A673 (cell line): ENCODE measurements at places on chromosomes 4 and X. TPM values are rescaled to one million over a fixed set of nuclear protein-coding genes. Genes with fewer than 3 reads are reported as not detected.

DNA sequence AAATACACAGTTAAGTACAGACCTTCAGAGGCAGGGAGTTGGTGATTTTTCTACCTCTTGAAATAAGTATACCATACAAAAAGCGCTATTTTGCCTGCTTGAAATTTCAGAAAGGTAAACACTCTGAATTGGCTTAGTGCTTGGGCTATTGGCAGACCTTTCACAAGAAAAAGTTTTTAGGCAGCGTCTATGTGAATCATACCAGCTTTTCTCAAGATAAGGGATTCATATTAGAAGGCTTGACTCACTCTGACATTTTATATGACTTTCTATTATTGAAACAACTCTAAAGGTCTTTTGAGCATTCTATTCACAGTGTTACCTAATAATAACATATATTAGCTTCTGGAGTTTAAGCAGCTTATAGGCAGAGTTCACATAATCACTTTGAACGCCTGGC, 286.4 kb upstream of the FAT1 start:
- DNase-seq = no peak
- no peaks in the 10 kb centered on the region for H3K36me3 ChIP-seq
- H3K27me3 ChIP-seq = peaks cover 77% of the 10 kb centered on the region
- no peak overlapping the region for H3K4me3 ChIP-seq

DNA sequence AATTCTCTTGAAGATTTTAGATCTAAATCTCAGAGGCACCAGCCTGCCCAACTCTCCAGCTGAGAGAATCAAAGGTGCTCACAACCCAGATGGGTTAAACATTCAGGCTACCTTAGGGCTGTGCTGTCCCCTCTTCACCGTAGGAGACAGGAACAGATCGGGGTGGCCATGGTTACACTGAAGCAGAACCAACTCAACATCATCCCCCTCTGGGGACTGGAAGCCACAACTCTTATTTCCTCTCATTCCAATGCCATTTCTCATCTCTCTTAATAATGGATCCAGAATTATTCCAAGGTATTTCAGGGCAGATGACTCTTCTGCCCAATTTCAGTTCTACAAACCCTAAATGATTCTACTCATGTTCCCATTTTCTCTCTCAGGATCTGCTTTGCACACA, 109.7 kb downstream of the NKX6-1 start:
- no peaks in the 10 kb centered on the region for H3K36me3 ChIP-seq
- H3K4me1 ChIP-seq = no peaks in the 10 kb centered on the region
- no peak overlapping the region for H3K27ac ChIP-seq
- H3K27me3 ChIP-seq = peaks cover 53% of the 10 kb centered on the region
- DNase-seq = no peak
- H3K4me3 ChIP-seq = no peak overlapping the region

GRCh38 chr4:153759407-153760316, at the start of gene RNF175:
Gene RNF175, minus strand, starts transcription at chr4:153760024. Its CDS starts 162 bp downstream, at chr4:153759862.
- DNase-seq = peak; percentile 32
- no peaks in the 10 kb centered on the region for H3K36me3 ChIP-seq
- peaks cover 4% of the 10 kb centered on the region for H3K4me1 ChIP-seq

GRCh38 chrX:57453901-57454300, 137.9 kb upstream of the ZXDB start:
- no peaks in the 10 kb centered on the region for H3K27me3 ChIP-seq
- no peaks in the 10 kb centered on the region for H3K36me3 ChIP-seq
- peak; percentile 39 for DNase-seq
- no peak overlapping the region for H3K27ac ChIP-seq

DNA sequence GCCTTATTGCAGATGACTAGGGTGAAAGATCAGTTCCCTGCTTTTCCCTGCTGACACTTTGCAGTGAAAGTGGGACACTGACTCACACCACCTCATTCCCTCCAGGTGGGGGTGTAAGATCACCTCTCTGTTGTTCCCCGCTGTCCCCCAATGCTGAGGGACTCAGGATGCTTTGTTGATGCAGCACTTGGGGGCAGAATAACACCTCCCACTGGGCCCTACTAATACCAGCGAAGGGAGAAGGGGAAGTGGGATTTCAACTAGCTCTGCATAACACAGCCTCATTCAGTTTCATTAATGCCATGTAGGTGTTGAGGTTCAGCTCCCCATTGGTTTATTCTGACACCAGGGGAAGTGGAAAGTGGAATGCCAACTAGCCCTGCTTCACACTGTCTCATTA, 43.6 kb upstream of the IL1RAPL2 start:
- DNase-seq = no peak
- no peaks in the 10 kb centered on the region for H3K27me3 ChIP-seq
- no peaks in the 10 kb centered on the region for H3K4me1 ChIP-seq
- H3K27ac ChIP-seq = no peak overlapping the region
- no peak overlapping the region for H3K4me3 ChIP-seq

GRCh38 chr4:83767067-83767466, 231.2 kb downstream of the GPAT3 start:
- H3K27ac ChIP-seq = no peak overlapping the region
- DNase-seq = no peak
- H3K27me3 ChIP-seq = no peaks in the 10 kb centered on the region
- no peaks in the 10 kb centered on the region for H3K36me3 ChIP-seq

GRCh38 chrX:55523356-55523755, 33.7 kb upstream of the USP51 start:
- DNase-seq = no peak
- no peak overlapping the region for H3K27ac ChIP-seq
- H3K36me3 ChIP-seq = no peaks in the 10 kb centered on the region
- H3K27me3 ChIP-seq = peaks cover 4% of the 10 kb centered on the region
- H3K4me1 ChIP-seq = no peaks in the 10 kb centered on the region

DNA sequence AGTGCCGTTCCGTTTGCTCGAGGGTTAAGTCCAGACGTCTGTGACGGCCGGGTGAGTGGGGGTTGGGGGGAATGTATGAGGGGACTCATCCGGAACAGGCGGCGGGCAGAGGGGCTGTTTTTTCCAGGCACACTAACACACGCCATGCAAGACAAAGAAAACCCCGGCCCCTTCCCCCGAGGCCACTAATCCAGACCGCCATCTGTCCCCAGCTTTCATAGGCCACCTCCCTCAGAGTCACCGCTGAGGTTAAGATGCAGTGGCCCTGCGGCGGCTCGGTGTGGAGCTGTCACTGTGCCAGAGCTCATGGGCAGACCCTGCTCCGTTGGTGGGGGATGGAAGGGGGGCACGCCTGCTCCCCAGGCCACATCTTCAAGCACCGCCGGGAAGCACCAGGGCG, 34.1 kb downstream of the SORCS2 start:
- no peak for DNase-seq
- H3K4me1 ChIP-seq = no peaks in the 10 kb centered on the region
- H3K36me3 ChIP-seq = no peaks in the 10 kb centered on the region
- H3K27ac ChIP-seq = no peak overlapping the region
- no peak overlapping the region for H3K4me3 ChIP-seq

DNA sequence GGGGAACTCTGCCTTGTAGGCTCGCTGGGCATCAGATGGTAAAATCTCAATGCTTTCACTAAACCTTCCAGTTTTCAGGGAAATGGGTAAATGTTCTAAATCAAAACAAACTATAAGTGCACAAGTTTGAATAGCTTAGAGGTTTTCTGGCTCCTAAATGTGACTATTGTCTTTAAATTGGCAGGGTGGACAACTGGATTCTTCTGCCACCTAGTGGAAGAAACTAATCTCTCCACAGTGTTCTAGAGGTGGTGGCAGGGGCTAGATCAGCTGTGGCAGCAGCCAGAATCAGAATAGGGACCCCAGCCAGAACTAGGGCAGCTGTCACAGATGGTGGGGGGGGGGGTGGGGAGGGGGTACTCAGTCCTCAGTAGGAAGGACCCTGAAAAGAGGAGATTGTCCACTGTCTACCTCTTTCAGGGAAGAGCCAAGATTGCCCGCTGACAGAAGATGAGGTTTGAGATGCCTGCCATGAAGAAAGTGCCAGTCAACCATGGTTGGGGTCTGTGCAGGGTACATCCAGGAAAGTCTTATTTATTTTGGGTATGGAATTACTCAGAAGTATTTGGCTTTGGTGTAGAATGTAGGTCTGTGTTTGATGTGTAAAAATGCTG, 201.4 kb downstream of the CCNG2 start:
- no peak overlapping the region for H3K4me3 ChIP-seq
- no peaks in the 10 kb centered on the region for H3K27me3 ChIP-seq
- DNase-seq = peak; percentile 20

- H3K4me3 ChIP-seq = no peak overlapping the region
- DNase-seq = no peak
- no peaks in the 10 kb centered on the region for H3K36me3 ChIP-seq
- H3K27ac ChIP-seq = no peak overlapping the region
These were observed 7.8 kb upstream of the MXD4 start for GRCh38 chr4:2269618-2270163.

GRCh38 chrX:136636121-136636520, 11.8 kb upstream of the CD40LG start:
- H3K27me3 ChIP-seq = no peaks in the 10 kb centered on the region
- DNase-seq = peak; percentile 30
- peaks cover 15% of the 10 kb centered on the region for H3K4me1 ChIP-seq
- no peak overlapping the region for H3K4me3 ChIP-seq
- no peak overlapping the region for H3K27ac ChIP-seq
- H3K36me3 ChIP-seq = no peaks in the 10 kb centered on the region

GRCh38 chr4:100796332-100796731, 278.5 kb upstream of the EMCN start:
- H3K27me3 ChIP-seq = no peaks in the 10 kb centered on the region
- no peak overlapping the region for H3K27ac ChIP-seq
- no peak overlapping the region for H3K4me3 ChIP-seq
- no peaks in the 10 kb centered on the region for H3K36me3 ChIP-seq
- DNase-seq = no peak
- no peaks in the 10 kb centered on the region for H3K4me1 ChIP-seq

DNA sequence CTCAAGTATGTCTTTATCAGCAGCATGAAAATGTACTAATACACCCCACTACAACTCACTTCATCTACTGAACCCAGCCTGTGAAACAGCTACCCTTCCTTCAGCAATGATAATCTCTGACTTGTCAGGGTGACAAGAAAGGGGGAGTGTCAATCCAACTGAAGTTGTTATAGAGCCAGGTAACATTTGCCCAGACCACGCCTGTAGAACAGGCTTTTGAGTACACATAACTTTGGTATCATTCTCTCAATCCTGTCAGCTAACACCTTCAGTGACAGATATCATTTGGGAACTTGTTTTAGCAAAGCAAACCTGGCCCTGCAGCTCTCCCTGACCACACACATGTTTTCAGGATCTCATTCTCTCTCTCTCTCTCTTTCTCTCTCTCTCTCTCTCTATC, 592.2 kb downstream of the SMARCA1 start:
- no peaks in the 10 kb centered on the region for H3K36me3 ChIP-seq
- no peak overlapping the region for H3K4me3 ChIP-seq
- no peaks in the 10 kb centered on the region for H3K4me1 ChIP-seq
- DNase-seq = no peak

DNA sequence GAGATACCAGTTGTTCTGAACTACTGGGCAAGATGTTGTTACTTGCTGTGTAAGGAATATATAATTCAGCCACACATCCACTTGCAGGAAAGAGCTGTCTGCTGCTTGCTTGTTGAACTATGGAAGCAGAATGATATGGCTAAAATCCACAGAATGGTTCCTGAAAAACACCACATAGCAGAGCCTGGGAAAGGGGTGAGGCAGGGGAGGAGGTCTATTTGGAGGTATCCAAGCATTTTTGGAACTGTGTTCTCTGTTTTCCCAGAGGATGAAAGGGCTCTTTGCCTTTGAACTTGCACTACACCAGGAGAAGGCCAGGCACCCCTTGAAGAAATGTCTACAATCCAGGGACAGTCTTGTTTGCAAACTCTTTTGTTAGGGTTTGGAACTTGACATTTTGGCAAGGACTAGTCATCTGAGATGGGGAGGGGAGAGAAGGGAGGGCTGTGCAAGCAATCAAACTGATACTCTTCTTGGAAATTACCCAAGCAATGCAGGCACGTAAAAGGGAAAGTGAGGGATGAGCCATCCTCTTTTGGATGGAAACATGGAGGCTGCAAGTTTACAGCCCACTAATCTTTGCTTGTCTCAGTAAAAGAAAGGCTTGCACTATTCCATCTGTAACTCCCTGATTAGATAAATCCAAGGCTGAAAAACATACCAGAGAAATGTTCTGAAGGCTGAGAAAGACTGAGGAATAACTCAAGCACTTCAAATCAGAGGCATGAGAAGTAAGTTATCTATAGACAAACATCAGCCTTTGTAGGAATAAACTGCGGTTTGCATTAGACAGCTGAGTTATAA, 141.0 kb downstream of the TSPAN5 start:
- no peaks in the 10 kb centered on the region for H3K36me3 ChIP-seq
- H3K4me1 ChIP-seq = peaks cover 14% of the 10 kb centered on the region
- H3K27ac ChIP-seq = no peak overlapping the region
- no peak for DNase-seq
- H3K4me3 ChIP-seq = no peak overlapping the region
- H3K27me3 ChIP-seq = no peaks in the 10 kb centered on the region

DNA sequence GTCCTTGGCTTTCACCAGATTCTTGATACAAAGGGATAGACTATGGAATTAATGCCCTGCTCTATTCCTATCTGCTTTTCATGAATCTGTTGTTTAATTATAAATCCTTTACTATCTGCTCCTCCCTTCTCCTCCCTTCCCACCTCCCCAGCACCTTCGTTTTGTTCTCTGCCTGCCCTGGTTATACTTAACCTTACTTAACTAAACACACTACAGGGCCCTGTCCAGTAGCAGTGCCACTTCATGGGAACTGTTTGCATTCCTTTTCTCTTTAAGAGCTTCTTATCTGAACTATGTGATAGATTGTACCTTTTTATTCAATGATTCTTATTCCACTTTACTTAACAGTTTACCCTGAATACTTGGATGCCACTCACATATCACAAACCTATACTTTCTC, 830 bp downstream of the HOPX start:
- H3K4me3 ChIP-seq = no peak overlapping the region
- H3K4me1 ChIP-seq = no peaks in the 10 kb centered on the region
- H3K27ac ChIP-seq = no peak overlapping the region
- no peaks in the 10 kb centered on the region for H3K36me3 ChIP-seq
- DNase-seq = no peak

GRCh38 chrX:133674726-133675470, 259.6 kb upstream of the GPC4 start:
- no peak for DNase-seq
- H3K4me3 ChIP-seq = no peak overlapping the region
- no peak overlapping the region for H3K27ac ChIP-seq
- no peaks in the 10 kb centered on the region for H3K36me3 ChIP-seq
- H3K27me3 ChIP-seq = no peaks in the 10 kb centered on the region
- no peaks in the 10 kb centered on the region for H3K4me1 ChIP-seq

- H3K4me3 ChIP-seq = no peak overlapping the region
- H3K36me3 ChIP-seq = no peaks in the 10 kb centered on the region
- no peaks in the 10 kb centered on the region for H3K27me3 ChIP-seq
- peak; percentile 84 for DNase-seq
These were observed 52.1 kb downstream of the VSIG4 start for GRCh38 chrX:65987811-65988210.

- H3K4me3 ChIP-seq = no peak overlapping the region
- DNase-seq = no peak
- H3K36me3 ChIP-seq = no peaks in the 10 kb centered on the region
- no peak overlapping the region for H3K27ac ChIP-seq
- peaks cover 25% of the 10 kb centered on the region for H3K4me1 ChIP-seq
These were observed 146.6 kb upstream of the FAM47C start for GRCh38 chrX:36861601-36862000.

GRCh38 chr4:62771983-62772557, 1571.9 kb downstream of the ADGRL3 start:
- no peaks in the 10 kb centered on the region for H3K27me3 ChIP-seq
- DNase-seq = no peak
- H3K4me3 ChIP-seq = no peak overlapping the region
- no peaks in the 10 kb centered on the region for H3K4me1 ChIP-seq

P2RY10 gene
- not detected in 2 replicates for total RNA-seq

SUPT20HL1 gene
- total RNA-seq = not detected in 2 replicates

ABHD18 gene
- 8.4 and 10.1 TPM in 2 replicates for total RNA-seq

FRAS1 gene
- total RNA-seq = 0.06 and 0.28 TPM in 2 replicates

BGN gene
- total RNA-seq = 51.8 and 90.9 TPM in 2 replicates

GPR50 gene
- total RNA-seq = not detected in 2 replicates
